SW 1271 (cell line): ENCODE measurements at places on chromosomes 16 and 17.

DNA sequence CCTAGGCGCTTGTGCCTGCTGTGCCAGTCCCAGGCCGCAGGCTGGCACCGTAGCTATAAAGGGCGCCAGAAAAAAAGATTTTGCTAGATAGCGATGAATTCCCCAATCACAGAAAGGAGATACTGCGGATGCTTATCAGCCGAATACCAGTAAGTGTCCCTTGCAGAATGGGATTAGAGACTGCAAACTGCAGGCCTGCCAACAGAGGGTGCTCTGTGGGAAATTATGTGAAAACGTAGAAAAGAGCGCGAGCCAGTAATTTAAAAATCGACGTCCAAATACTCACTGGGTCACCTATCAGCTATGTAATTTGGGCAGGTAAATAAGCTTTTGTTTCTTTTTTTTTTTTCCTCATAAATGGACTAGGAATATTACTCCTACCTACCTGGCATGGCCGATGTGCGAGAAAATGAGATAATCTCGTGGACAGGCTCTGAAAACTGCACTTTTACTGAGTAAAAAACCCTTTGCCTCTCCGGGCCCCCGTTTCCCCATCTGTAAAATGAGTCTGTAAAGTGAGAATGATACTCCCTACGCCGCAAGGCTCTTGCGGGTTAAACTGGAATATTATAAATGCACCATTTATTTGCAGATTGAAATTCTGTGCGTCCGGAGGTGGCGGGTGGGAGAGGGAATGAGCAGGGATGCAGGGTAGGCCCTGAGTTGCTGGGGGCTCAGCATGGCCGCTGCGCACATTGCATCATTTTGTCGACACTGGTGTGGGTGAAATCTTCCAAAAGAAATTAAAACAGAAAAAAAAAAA, 1.2 kb upstream of the COG1 start:
- peak; percentile 67 for DNase-seq

DNA sequence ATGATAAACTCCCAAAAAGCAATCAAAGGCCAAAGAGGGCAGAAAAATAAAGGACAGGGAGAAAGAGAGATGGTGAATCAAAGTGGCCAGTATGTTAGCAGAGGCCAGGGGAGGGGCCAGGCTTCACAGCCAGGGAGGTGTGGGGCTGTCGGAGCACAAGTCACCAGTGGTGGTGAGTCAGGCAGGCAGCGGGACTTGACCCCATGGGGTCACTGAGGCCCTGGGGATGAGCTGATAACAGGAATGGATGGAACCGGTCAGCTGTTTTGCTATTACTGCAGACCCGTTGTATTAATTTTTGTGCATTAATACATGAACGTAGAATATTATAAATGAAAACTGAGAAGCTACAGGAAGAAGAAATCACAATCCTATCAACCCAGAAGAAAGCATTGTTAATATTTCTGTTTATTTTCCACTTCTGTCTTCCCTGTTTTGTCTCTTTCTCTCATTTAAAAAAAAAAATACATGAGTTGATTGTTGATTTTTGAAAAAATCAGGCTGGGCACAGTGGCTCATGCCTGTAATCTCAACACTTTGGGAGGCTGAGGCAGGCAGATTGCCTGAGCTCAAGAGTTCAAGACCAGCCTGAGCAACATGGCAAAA, 106.9 kb downstream of the SOCS1 start:
- no peak for DNase-seq

DNA sequence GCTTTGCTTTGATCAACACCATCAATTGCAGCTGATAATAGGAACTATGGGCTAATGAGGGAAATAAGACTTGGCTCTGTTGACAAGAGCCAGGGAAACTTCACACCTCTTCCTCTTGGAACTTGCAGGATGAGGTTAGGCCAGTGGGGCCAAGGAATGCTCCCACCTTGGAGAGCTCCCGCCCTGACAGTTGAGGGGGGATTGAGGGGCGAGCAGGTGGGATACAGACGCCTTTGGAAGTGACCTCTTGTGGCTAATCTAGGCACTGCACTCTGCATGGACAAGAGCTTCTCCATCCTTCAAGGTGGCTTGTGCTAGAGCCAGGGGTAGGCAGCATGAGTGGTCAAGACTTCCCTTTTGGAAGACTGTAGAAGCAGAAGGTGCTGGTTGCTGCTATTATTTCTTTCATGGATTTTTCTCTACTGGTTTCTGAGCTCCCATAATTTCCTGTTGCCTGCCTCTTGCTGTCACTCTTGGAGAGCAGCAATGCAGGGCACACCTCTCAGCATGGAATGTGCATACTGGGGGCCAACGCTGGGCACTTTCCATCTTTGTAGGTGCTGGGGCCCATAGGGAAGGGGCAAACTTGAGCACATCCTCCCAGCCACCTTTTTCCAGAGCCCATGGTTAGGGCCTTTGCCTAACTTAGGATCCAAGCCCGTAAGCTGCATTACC, 2.3 kb upstream of the PHF12 start:
- no peak for DNase-seq

DNA sequence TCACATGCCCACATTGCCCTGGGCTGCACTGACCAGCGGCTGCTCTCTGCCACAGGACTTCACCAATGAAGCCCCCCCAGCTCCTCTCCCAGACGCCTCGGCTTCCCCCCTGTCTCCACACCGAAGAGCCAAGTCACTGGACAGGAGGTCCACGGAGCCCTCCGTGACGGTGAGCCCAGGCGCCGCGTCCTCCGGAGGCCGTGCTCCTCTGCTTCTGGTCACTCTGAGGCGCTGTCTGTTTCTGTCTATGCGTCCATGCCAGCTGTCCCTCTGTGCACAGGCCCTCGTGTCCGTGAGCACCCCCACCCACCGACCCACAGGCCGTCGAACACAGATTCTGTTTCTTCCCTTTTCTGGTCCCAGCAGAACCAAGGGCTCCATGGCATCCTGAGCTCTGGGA, 62.6 kb downstream of the PLD6 start:
- DNase-seq: no peak

DNA sequence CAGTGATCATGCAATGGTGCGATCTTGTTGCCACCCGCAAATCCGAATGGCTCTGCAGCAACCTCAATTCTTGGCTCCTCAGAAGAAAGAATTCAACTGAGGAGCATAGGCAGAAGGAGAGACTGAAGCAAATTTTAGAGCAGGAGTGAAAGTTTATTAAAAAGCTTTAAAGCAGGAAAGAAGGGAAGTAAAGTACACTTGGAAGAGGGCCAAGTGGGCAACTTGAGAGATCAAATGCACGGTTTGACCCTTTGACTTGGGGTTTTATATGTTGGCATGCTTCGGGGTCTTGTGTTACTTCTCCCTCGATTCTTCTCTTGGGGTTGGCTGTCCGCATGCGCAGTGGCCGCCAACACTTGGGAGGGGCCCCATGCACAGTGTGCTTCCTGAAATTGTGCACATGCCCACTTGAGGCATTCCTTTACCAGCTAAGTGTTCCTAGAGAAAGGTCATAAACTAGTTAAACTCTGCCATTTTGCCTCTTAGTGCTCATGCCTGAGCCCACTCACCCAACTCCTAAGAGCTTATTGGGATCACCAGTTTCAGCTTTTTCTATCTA, 36.7 kb downstream of the ZNRF1 start:
- no peak for DNase-seq

DNA sequence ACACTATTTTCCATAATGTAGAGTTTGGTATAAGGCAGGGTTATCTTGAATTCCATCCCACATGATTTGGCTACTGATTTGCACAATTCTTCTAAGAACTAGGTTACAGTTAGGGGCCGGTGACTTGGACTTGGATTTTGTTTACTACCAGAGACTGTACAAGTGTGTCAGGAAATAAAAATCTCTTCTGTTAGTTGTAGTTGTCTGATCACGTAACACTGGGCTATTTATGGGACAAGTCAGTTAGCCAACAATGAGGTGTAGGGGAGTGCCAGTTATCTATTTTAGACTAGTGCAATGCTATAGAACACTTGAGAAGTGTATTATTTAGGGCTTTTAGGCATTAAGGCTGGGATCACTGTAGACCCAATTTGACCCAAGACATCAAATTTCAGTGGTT, 39.7 kb upstream of the GHDC start:
- DNase-seq: no peak

DNA sequence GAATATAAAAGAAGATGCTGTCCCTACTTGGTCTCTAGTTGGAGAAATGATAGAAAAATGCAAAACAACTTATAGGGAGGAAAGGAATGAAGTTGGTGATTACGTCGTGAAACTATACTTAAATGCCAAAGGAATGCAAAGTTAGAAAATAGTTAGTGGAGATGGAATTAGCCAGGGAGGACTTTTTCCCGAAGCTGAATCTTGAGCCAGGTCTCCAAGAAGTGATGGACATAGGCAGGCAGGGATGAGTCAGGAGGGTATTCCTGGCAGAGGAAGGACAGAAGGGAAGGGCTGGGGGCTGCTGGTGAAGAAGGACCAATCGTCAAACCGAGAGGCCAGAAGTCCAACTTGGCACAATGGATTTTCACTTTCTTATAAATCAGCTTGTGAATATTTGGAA, 1.8 kb downstream of the SNTB2 start:
- no peak for DNase-seq

DNA sequence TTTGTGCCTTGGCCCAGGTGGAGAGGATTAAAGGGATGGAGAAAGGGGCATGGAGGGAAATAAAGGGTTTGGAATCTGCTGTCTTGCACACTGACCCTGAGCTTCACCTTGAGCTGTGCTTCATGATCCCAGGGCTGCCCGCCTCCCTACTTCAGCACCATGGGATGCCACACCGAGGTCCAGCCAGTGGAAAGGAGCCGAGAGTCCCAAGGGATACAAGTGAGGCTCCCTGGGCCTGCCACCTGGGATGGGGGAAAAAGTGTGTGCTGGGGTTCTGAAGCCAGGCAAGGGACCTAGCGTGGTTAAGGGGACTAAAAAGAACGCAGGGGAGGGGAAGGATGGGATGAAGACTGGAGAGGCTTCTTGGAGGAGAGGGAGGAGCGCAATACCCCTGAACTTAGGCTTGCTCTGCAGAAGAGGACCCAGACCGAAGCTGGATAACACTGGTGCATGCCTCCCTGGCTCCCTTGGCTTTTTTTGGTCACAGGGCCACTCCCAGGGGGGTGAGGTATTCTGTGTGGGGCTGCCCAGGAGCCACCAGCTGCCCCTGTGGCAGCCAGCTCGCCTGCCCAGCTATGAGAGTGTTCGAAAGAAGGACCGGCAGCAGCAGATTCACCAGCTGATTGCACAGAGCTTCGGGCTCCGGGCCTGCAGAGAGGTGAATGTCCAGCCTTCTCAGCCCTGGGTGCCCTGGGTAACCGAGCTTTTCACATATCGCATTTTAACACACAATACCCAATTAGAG, 7.2 kb downstream of the MRPL27 start:
- no peak for DNase-seq

- no peak for DNase-seq
Measured at GRCh38 chr17:66487121-66487520, 184.7 kb downstream of the PRKCA start.

- no peak for DNase-seq
Measured at GRCh38 chr17:81607431-81607830, 29.5 kb downstream of the NPLOC4 start.

DNA sequence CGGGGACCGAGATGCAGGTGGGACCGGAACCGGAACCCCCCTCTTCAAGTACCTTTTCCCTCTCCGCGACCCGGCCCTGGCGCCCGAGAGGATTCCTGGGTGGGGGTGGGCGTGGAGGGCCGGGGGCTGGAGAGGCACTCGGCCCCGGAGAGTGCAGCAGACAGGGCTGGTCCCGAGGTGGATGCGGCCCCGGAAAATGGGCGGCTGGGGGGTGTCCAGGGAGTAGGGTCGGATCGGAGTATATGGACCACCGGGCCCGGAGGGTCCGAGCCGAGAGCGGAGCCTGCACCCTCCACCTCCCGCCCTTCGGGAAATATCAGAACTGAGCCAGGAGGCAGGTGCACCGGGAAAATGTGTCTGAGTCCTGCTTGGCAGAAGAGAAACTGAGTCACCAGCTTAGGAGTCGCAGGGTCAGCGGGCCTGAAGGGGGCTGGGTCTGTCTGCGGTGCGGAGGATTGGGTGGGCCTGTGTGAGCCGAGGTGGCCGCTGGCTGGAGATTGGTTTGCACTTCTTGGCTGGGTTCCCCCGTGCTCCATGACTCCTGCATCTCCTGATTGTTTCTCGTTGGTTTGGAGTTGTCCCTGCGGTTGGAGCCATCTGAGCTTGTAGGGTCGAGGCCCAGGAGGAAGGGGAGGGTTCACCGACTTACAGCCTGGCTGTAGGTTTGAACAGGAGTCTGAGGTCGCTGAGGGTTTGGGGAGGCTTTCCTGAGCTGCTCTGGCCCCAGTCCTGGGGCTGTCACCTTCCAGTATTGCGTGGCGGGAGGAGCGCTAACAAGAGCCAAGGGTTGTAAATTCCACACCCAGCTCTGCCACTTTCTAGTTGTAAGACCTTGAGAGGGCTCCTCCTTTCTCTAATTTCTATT, 518 bp downstream of the SH2B1 start:
- no peak for DNase-seq

- DNase-seq: no peak
Measured at GRCh38 chr17:58193641-58194255, 1.2 kb downstream of the EPX start.

DNA sequence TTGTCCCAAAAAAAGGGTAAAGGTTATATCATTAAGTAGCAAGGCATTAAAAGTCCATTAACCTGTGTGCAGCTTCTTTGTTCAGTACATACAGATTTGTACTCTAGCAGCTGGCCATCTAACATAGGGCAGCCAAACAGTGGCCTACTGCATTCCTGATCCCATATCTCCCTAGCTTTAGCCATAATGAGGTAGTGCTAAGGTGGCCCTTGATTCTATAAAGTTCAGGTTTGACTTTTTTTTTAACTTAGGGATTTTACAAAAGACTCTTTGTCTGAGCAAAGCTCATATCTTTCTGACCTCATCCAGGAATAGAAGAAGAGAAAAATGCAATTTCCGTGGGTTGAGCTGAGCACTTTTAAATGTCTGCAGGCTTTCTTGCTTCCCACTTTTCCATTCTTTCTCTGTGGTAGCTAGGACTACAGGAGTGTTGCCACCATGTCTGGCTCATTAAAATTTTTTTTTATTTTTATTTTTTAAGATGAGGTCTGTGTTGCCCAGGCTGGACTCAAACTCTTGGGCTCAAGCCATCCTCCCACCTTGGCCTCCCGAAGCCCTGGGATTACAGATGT, 19.5 kb upstream of the CDC6 start:
- DNase-seq: no peak

DNA sequence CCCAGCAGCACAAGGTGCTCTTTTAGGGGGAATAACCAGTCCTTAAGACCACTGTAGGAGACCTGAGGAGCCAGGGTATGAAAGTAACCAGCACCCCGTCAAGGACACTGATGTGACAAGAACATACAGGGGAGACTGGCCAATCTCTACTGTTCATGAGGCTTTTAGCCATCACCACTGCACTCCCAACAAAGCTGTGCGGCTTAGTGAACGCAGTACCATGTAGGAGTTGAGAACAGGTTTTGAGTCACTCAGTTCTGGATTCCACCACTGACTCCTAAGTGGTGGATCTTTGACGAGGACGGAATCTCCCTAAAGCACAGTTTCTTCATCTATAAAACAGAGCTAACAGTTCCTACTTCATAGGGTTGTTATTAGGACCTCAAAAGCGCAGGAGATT, 26.8 kb downstream of the COG4 start:
- DNase-seq: no peak

- peak; percentile 53 for DNase-seq
Measured at GRCh38 chr17:83079352-83079747, at the start of gene METRNL. Gene METRNL, plus strand, starts transcription at chr17:83079609. Its CDS starts 207 bp downstream, at chr17:83079816.
